Daoy (cell line): ENCODE measurements at places on chromosomes 12 and 14. TPM values are rescaled to one million over a fixed set of nuclear protein-coding genes. Genes with fewer than 3 reads are reported as not detected.

- no peak for DNase-seq
Observed at GRCh38 chr12:613996-614395, 49.2 kb downstream of the NINJ2 start.

DNA sequence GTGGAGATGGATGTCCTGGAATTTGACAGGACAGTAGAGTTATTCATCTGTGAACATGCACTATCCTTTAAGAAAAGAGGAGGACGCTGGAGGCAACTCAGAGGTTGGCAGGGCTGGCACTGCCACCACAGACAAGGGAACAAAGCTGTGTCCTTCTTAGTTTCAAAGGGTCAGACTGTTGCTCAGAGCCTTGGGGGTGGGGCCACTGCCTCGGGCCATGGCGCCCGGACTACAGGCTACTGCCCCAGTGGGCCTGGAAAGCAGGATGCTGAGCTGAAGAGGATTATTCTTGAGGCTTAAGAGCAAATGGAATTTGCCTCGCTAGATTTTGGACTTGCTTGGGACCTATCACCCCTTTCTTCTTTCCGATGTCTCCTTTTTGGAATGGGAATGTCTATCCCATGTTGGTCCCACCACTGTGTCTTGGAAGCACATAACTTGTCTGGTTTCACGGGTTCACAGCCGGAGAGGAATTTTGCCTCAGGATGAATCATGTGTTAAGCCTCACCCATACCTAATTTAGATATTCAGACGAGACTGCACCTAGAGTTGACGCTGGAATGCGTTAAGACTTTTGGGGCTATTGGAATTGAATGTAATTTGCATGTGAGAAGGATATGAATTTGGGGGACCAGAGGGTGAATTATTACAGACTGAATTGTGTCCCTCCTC lies 114.8 kb upstream of the RFLNA start:
- DNase-seq = no peak

- no peak for DNase-seq
Observed at GRCh38 chr14:36022765-36023410, 153.6 kb downstream of the PTCSC3 start.

GRCh38 chr12:39352471-39353017 lies 90.4 kb downstream of the KIF21A start:
- no peak for DNase-seq

- no peak for DNase-seq
Observed at GRCh38 chr12:125610292-125610691, 545.1 kb downstream of the AACS start.

DNA sequence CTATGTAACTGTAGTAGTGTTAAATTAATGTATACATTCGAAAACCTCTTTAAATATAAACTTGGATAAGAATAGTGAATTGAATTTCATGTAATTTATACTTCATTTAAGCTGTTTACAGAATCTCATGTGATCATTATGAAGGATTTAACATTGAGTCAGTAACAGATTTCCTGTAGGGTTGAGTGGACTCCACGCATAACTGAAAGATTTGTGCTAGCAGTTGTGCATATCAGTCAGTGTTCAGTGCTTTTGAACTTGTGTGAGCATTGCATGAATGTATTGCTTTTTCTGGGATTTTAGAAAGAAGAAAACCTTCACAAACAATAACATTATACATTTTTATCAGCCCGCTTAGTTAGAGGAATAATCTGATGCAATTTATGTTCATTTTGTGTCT lies 1435.3 kb downstream of the LRFN5 start:
- DNase-seq = no peak

DNA sequence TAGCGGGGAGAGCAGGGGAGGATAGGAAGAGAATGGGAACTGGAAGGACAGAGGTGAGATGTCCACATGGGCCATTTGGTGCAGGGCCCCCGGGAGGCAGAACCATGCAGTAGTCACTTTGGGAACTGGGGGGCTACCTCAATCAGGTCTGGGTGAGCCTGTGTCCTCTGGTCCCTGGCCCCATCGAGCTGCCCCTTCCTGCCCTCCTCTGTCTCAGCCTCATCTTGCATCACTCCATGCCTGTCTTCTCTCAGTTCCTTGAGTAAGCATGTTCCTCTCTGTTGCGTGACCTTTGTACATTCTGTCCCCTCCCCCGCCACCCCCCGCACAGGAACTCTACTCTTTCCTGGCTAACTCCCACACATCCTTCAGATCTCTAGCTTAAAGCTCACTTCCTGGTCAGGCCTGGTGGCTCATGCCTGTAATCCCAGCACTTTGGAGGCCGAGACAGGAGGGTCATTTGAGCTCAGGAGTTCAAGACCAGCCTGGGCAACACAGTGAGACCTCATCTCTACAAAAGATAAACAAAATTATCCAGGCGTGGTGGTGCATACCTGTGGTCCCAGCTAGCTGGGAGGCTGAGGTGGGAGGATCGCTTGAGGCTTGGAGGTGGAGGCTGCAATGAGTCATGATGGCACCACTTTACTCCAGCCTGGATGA lies 23.2 kb downstream of the FOS start:
- DNase-seq = peak; percentile 46

GRCh38 chr12:25241167-25242020 lies 9.3 kb downstream of the KRAS start:
- peak; percentile 10 for DNase-seq

DNA sequence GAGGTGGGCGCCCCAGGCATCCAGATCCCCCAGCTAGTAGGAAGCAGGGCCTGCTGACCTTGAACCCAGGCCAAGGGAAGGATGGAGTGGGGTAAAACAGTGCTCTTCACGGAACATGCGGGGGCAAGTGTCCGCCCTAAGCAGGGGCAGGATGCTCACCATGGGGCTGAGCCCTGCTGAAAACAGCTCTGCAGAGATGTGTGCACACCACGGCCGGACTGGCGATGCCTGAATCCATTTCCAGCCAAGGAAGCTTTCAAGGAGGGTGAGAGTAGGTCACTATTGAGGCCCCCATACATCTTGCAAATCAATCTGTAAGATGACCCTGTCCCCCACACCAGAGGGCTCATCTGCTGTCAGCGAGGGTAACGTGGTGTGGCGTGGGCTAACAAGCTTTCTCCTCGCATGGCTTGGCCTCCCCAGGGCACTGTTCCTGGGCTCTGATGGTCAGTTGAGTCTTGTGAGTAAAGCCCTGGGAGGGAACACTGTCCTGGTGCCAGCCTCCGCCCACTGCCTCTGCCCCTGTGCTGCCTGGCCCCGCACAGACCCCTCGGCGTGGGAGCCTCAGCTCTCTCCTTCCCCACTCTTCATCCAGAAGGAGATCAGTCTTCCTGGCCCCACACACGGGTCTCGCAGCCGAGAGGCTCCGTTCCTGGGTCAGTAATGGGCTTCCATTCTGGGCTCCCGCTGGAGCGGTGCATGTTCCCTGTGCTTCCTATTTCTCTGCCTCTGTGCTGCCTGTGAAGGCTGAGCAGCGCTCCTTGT lies 69.1 kb downstream of the CCDC92 start:
- no peak for DNase-seq

DNA sequence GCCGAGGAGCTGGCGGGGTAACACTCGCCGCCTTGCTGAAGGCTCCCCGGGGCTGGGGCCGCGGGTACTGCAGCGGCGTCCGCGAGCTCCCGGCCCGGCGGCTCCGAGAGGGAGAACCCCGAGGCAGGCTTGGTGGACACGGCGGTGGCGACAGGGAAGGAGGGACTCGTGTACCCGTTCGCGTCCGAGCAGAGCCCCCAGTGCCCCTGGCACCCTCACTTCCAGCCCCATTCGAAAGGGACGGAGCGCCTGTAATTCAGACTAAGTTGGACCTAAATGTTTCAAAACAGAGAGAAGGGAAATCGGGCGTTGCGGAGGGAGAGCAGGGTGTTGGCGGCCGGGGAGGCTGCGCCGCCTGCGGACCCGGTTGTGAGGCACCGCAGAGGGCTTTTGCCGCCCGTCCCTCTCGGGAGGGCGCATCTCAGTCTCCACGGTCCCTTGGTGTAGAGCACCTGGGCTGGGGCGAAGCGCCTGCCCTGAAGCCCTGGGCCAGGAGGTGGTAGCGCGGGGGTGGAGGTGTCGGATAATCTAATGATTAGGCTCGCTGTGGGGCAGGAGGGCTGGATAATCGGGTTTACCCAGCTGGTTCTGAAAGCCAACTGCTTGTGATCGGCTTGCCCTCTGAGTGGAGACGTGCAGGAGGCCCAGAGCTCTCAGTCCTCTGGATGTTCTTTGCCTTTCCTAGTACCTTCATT lies 771 bp downstream of the DAAM1 start:
- peak; percentile 39 for DNase-seq

GRCh38 chr12:109523071-109523470 lies 45.6 kb downstream of the UBE3B start:
- no peak for DNase-seq

DNA sequence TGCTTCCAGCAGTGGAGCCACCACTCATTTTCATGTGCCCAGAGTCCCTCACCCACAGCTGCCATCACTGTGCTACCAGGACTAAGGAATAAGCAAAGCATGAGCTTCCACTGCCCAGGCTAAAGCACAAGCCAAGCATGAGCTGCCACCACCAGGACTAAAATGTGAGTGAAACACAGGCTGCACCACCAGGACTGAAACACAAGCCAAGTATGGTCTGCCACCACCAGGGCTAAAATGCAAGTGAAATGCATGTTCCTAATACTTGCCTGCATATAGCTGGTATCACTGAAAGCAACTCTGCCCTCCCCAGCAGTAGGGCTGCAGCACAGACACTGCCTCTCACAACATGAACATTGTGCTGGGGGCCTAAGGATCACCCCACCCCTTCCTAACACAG lies 30.0 kb downstream of the CEP83 start:
- DNase-seq = no peak

The GPR84 gene
- total RNA-seq = not detected in 2 replicates

The CCDC175 gene
- 0.12 TPM in 1 of 2 replicates, not detected in the other for total RNA-seq

The SLCO1C1 gene
- total RNA-seq = not detected in 2 replicates

The NEDD8 gene
- total RNA-seq = 308 and 348 TPM in 2 replicates

The SVOP gene
- not detected in 2 replicates for total RNA-seq

The ADGRD1 gene
- 11.8 and 15.6 TPM in 2 replicates for total RNA-seq

The NOVA1 gene
- total RNA-seq = 0.65 and 2.4 TPM in 2 replicates
